Stimulated activated CD4-positive, alpha-beta T cell treated with anti-CD3 and anti-CD28 coated beads, Interleukin-12 subunit alpha, Interleukin-12 subunit beta, amount 100 ng/mL, for 24 hours (primary cell): ENCODE measurements at places on chromosomes 11 and 22.

DNA sequence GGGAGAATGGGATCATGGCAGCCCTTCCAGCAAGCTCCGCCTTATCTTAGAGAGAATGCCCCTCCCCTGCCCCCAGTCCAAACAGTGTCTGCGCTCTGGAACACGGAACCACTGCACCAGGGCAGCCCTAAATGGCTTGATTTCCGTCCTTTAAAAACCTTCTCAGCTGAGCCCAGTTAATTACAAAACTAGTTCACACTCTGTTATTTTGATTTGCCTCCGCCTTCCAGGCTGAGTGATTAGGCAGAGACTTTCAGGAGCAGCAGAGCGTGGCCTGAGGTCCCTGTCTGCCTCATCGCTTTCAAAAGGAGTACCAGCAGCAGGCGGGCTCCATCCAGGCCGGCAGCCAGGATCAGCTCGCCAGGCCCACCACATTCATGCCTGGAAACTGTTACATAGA is 313.0 kb downstream of the BRD1 start:
- no peak for DNase-seq

DNA sequence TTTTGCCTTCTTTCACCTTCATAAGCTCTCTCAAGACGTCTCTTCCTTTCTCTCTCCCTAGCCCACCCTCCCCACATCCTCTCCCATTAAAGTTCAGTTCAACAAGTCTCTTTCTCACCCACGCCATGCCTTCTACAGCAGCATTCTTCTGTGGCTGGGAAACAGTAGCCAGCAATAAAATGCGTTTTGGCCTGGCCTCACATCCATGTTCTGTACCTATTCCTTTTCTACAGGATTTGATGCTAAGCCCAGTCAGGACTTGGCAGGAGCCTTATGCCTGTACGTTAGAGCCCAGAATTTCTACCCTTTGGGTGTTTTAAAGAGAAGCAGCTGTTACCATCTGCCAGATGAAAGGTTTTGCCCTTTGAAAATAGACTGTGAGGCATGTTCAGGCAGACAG is 7.1 kb upstream of the CD44 start:
- DNase-seq, result no peak

DNA sequence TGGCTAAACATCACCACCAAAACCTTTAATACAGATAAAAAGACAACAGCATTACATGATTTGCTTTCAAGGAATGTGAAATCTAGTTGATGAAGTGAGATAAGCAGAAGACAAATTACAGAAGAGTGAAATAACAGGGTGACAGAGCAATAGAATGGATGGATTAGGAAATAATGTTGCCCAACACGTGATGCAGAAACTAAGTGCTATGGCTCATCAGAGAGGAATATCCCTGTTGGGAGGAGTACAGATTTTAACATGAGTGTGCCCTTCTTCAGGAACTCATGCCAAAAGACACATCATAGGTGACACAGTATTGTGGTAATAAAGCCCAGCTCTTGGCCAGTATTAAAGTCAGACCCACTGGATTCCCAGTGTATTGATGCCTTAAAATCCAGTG is 176.6 kb upstream of the RAG2 start:
- no peak for DNase-seq

GRCh38 chr11:73154178-73154577 is 12.1 kb upstream of the FCHSD2 start:
- DNase-seq, result no peak

- DNase-seq, result no peak
These were observed 35.4 kb downstream of the LARGE1 start for GRCh38 chr22:33884829-33885228.

GRCh38 chr11:124801014-124801413 is 808 bp upstream of the MSANTD2 start:
- no peak for DNase-seq

DNA sequence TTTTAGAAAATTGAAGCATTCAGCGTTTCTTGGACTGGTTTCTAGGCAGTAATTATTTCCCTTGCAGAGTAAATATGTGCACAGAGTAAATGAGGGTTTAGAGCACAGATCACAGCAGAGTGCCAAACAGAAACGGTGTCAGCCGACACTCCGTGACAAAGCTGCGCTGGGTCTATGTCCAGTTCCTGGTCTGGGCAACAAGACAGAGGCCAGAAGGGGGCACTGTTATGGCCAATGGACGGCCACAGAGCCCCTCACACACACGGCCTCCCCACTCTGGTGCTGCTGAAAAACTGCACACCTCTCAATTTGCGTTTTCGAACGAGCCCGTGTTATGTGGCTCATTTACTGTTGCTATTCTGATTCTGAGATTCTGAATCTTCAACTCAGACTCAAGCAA is 180.7 kb downstream of the MPPED1 start:
- no peak for DNase-seq

DNA sequence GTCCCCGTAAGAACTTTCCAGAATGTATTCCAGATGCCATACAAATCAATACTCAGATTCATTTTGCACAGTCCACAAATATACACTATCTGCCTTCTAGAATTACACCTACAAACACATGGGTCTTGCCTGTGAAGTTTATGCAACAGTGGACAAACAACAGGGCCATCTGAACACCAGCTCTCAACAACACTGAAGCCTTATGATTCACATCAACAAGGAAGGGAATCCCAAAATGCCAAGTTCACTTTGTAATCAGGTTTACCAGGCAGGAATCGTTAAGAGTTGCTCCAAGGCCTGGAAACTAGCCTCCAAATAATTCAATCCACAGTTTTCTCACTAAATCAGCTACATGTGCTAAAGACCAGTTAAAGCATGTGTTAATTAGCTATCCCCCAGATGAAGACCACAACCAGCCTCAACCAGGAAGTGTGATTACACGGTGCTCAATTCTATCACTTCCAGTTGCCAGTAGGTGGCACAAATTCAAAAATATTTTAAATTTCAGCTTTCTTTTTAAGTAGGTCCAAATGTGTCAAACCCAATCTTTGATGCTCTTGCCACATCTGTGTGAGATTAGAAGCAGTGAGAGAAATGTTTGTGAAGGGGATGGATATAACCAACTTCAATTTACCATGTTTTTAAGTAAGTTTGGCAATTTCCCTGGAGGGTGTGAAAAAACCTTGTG is 139.1 kb upstream of the BDNF start:
- no peak for DNase-seq

DNA sequence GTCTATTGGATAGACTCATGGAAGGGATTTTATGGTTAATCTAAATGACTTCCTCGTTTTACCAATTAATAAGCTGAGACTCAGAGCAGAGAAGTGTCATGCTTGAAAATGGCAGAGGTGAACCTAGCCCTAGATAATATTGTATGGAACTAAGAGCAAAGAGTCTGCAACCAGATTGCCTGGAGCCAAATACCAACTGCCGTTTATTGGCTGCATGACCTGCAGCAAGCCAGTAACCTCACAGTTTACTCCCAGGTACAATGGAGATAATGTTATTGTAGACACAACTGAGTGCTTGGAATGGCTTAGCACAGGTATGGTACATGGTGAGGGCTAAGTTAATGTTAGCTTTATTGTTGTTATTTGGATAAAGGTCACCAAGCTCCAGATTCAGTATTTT is 84.6 kb upstream of the FAT3 start:
- DNase-seq, result no peak

DNA sequence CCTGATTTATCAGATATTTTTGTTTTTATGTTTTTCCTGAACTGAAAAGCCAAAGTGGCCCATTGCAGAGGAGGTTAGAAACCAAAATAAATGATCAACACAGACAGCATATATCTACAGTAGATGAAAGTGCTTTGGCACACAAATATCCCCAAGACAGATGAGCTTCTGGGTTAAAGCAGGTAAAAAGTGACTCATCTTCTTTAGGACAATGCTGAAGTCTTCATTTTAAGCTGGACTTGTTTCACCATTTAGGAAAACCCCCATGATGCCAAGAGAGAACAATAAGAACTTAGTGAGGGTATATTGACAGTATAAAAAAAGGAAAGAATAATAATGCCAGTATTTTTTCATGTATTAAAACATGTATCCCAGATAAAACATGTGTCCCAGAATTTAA is 100.8 kb upstream of the OR9G4 start:
- DNase-seq, result no peak

GRCh38 chr11:85040166-85040565 is 587.0 kb downstream of the DLG2 start:
- DNase-seq, result no peak

DNA sequence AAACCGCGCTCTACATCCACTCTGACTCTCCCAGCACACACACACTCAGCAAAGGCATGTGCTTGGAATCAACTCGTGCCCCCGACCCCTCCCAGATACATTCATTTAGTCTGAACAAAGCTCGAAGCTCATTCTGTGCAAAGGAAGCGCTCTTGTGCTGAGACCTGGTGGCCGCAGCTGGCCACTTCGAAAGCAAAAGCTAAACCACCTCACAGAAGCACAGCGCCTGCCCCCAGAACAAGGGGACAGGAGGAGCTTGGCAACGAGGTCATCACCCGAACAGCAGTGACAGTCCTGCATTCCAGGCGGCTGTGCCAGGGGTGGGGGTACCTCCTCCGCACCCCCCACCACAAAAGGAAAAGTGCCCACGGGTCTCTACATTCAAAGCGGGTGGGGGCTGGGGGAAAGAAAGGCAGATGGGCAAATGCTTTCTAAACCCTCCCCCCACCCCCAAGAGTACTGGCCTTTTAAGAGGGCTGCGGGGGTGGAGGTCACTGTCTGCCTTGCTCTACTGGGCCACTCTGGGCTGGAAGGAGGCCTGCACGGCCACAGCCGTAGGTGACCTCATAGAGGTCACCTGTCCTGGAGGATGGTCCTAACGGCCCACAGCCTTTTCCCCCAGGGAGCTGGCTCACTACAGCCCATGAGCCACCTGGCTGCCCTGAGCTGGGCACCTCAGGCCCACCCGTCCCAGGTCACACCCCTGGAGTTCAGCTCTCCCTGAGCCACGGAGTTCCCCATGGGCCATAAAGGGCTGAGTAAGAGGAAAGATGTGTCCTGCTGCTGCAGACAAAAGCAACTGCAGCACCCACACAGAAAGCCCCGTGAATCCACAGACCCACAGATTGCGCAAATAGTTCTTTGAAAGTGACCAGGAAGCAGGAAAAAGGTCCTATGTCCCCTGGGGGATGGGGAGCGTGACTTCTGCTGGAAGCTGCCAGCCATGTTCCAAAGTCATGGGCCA is 21.3 kb downstream of the CBX7 start:
- no peak for DNase-seq

- DNase-seq, result no peak
These were observed 16.4 kb upstream of the OR2AT4 start for GRCh38 chr11:75113030-75113429.

- no peak for DNase-seq
These were observed 3.1 kb downstream of the PRDX5 start for GRCh38 chr11:64321026-64321425.
